Activated CD8-positive, alpha-beta memory T cell treated with anti-CD3 and anti-CD28 coated beads for 1 hour (primary cell): ENCODE measurements at places on chromosomes 7 and 10.

GRCh38 chr7:148185041-148185440, 405.5 kb upstream of the C7orf33 start:
- DNase-seq: no peak

- no peak for DNase-seq
Measured at GRCh38 chr10:132507956-132508490, 29.6 kb upstream of the INPP5A start.

- no peak for DNase-seq
Measured at GRCh38 chr7:70638158-70639107, 493.5 kb upstream of the GALNT17 start.

GRCh38 chr7:100896732-100897608, 1.3 kb upstream of the ACHE start:
- DNase-seq: no peak

GRCh38 chr7:130655286-130655685, 13.3 kb downstream of the COPG2 start:
- DNase-seq: no peak
